Activated CD4-positive, CD25-positive, alpha-beta regulatory T cell (primary cell): ENCODE measurements at places on chromosomes 16 and 17.
A peak's percentile ranks its signal among the peaks of the same experiment; 100 is the strongest.

DNA sequence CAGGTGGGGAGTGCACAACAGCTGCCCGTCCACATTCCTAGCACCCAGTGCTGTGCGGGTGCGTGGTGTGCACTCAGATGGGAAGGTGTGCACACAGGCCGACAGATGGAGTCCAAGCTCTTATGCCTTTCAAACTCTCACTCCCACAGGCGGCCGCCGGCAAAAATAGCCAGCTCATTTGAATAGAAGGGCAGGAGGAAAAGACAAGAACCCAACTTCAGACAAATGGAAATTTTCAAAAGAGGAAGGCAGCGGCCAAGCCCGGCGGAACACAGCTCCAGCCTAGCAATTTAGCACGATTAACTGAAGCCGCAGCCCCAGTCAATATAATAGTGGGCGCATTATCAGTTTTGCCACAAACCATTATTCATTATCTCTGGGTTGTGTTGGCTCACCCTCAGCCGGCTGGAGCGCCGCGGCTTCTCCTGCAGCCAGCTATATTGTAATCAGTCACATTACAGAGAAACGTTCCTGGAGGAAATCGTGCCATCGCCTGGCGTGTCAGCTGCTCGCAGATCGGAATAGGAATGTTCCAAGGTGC is 103.9 kb upstream of the SEC14L1 start:
- DNase-seq, result no peak

GRCh38 chr16:23771642-23772041 is 16.8 kb downstream of the CHP2 start:
- DNase-seq, result no peak

GRCh38 chr17:12406623-12407215 is 259.0 kb upstream of the MYOCD start:
- no peak for DNase-seq

GRCh38 chr17:66302761-66303626 is 581 bp downstream of the PRKCA start:
- no peak for DNase-seq

- DNase-seq, result no peak
Measured at GRCh38 chr17:33732116-33732515, 439.0 kb upstream of the ASIC2 start.

DNA sequence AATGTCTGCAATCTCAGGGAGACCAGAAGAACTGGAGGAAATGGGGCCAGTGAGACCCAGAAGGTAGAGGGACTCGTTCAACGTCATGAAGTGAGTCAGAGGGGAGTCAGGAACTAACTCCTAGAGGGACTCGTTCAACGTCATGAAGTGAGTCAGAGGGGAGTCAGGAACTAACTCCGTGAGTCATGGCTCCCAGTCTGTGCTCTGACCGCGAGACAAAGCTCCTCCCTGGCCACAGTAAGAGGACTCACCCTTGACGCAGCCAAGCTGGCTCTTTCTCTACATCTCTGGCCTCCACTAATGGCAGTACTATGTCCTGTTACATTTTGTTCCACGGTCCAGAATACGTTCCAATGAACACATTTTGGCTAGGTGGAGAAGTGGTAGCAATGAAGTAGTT is 902.5 kb downstream of the KCNJ2 start:
- DNase-seq, result no peak

- DNase-seq, result no peak
Measured at GRCh38 chr17:68456339-68457167, 743 bp downstream of the WIPI1 start.

DNA sequence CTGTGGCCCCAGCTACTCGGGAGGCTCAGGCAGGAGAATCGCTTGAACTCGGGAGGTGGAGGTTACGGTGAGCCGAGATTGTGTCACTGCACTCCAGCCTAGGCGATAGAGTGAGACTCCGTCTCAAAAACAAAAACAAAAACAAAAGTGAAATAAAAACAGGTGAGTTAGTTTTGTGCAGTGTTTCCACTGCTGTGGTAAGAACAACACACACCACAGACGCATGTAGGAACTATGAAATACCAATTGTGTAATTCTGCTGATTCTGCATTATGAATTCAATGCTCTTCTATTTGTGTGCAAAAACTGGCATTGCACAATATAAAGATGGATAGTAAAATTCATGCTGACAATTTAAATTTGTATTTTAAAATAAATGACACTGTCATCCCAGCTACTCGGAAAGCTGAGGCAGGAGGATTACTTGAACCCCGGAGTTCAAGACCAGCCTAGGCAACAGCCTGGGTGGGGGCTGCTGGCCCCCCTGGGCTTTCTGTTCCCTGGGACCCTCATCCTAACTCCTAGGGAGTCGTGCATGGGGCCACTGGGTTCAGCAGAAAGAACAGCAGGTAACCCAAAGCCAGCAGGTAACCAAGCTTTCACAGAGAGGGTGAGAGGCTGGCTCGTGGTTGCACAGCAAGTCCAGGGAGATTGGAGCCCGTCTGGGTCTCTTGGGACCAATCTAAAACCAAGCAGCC is 10.6 kb upstream of the RHBDF2 start:
- no peak for DNase-seq

- DNase-seq, result no peak
Measured at GRCh38 chr17:82407255-82407654, 10.9 kb upstream of the HEXD start.

- peak; percentile 46 for DNase-seq
Measured at GRCh38 chr17:45316434-45317110, at the start of gene MAP3K14. TSS of gene MAP3K14 (minus strand) at chr17:45317020. CDS start at chr17:45290745, 26,275 bp downstream.

- no peak for DNase-seq
Measured at GRCh38 chr17:50146927-50147665, 3.4 kb downstream of the PPP1R9B start.

GRCh38 chr17:78791840-78792709 is 10.0 kb upstream of the CYTH1 start:
- DNase-seq, result no peak

GRCh38 chr17:35315283-35315682 is 58.1 kb downstream of the SLFN11 start:
- DNase-seq, result no peak

- no peak for DNase-seq
Measured at GRCh38 chr17:38320482-38320881, 23.3 kb downstream of the GPR179 start.

- DNase-seq, result no peak
Measured at GRCh38 chr17:37158290-37158689, 209.5 kb downstream of the AATF start.

DNA sequence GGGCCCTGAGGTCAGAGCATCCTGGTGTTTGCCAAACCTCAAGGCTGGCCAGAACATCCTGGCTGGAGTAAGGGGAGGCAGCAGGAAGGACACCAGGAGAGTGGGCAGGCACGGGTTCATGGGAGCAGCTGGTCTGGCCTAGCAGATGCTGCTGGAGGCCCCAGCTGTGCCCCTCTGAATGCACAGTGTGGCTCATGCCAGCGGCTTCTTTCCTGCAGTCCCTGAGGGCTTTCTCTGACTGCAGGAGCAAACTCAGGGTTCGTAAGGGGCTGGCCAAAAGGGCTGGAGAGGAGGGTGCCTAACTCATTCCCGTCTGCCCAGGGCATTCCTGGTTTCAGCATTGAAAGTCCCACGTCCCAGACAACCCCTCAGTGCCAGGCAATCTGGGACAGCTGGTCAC is 78.7 kb downstream of the ZDHHC7 start:
- no peak for DNase-seq

GRCh38 chr16:74654536-74655050 is 12.1 kb downstream of the RFWD3 start:
- no peak for DNase-seq

- DNase-seq, result no peak
Measured at GRCh38 chr17:31472137-31472536, 80.7 kb downstream of the RAB11FIP4 start.

GRCh38 chr16:47888142-47888541 is 267.7 kb downstream of the ABCC12 start:
- no peak for DNase-seq
